ENCODE measurements at places on chromosomes 7 and 10. TPM values are rescaled to one million over a fixed set of nuclear protein-coding genes. Genes with fewer than 3 reads are reported as not detected.

Gene BAMBI
- total RNA-seq = 4.5 TPM

Gene OR9A2
- total RNA-seq = under 0.01 TPM

Gene CRTAC1
- total RNA-seq = 7.3 TPM

Gene VENTX
- total RNA-seq = not detected

Gene PIK3CG
- total RNA-seq = 1.6 TPM

Gene IFIT2
- total RNA-seq = 3.3 TPM

Gene HUS1
- total RNA-seq = 15.5 TPM

Gene PODXL
- total RNA-seq = 9.4 TPM

Gene PSD
- total RNA-seq = 98.2 TPM

Gene IMPDH1
- 26.5 TPM for total RNA-seq

Gene GIMAP8
- 1.6 TPM for total RNA-seq

Gene HSPA12A
- 33.0 TPM for total RNA-seq

Gene CCZ1
- 156 TPM for total RNA-seq

Gene TUBB8
- total RNA-seq = not detected

Gene RPEL1
- not detected for total RNA-seq

Gene CALML5
- total RNA-seq = not detected

Gene CHAT
- total RNA-seq = not detected

Gene SPDYE8
- total RNA-seq = under 0.01 TPM

Gene CALHM2
- 1.6 TPM for total RNA-seq

Gene DGKB
- 9.0 TPM for total RNA-seq

Gene CNPY1
- total RNA-seq = under 0.01 TPM

Gene MLXIPL
- not detected for total RNA-seq

Gene CPXM2
- total RNA-seq = under 0.01 TPM

Gene GNG11
- total RNA-seq = 4.9 TPM
